Adrenal gland (tissue), 19 donors: ENCODE measurements at places on chromosomes 6 and 20. TPM values are rescaled to one million over a fixed set of nuclear protein-coding genes. Genes with fewer than 3 reads are reported as not detected.

GRCh38 chr6:21219241-21219640 is 374.3 kb upstream of the SOX4 start:
- no peak overlapping the region for H3K4me3 ChIP-seq
- H3K27me3 ChIP-seq, result no peaks in the 10 kb centered on the region
- no peaks in the 10 kb centered on the region for H3K36me3 ChIP-seq

DNA sequence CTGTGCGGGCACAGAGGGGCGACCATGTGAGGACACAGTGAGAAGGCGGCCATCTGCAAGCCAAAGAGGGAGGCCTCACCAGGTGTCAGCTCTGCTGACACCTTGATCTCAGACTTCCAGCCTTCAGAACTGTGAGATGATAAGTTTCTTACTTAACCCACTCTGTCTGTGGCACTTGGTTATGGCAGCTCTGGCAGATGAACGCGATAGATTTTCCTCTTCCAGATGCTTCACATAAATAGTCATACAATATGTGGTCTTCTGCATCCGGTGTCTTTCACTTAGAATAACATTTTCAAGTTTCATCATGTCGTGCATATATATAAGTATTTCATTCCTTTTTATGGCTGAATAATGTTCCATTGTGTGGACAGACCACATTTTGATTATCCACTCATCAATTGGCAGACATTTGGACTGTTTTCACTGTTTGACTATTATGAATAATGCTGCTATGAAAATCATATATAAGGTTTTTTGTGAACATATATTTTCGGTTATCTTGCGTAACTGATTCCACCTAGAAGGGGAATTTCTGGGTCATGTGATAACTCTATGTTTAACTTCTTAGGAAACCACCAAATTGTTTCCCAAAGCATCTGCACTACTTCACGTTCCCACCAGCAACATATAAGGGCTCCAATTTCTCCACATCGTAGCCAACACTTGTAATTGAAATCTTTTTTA is 30.2 kb downstream of the PRR18 start:
- H3K27me3 ChIP-seq, result no peaks in the 10 kb centered on the region
- no peak overlapping the region for H3K4me3 ChIP-seq
- no peaks in the 10 kb centered on the region for H3K36me3 ChIP-seq
- H3K27ac ChIP-seq, result no peak overlapping the region
- H3K4me1 ChIP-seq, result no peaks in the 10 kb centered on the region

GRCh38 chr6:25297039-25297441 is 17.9 kb downstream of the CARMIL1 start:
- DNase-seq, result no peak
- no peaks in the 10 kb centered on the region for H3K27me3 ChIP-seq
- no peaks in the 10 kb centered on the region for H3K4me1 ChIP-seq
- H3K36me3 ChIP-seq, result no peaks in the 10 kb centered on the region
- H3K27ac ChIP-seq, result peak overlapping the region; percentile 11

DNA sequence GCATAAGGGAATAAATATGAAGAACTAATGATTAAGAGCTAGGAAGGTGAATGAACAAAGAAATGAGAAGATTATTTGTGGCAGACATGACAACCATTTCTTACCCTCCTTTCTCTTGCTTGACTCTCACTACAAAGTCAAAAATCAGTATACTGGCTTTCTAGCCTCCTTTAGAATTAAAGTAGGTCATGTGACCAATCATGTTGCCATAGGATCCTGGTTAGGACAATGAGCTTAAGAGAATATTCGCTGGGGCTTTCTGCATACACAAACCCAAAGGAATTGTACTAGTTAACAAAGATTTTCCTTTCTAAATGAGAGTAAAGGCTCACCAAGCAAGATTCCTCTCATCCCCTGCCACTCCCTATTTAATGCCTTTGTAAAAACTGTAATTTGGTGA is 76.0 kb upstream of the ID4 start:
- H3K36me3 ChIP-seq, result no peaks in the 10 kb centered on the region
- H3K4me3 ChIP-seq, result no peak overlapping the region
- H3K27me3 ChIP-seq, result no peaks in the 10 kb centered on the region
- H3K4me1 ChIP-seq, result no peaks in the 10 kb centered on the region
- DNase-seq, result no peak

Gene MYB
- total RNA-seq, result 0.14 TPM

Gene SUMO4
- total RNA-seq, result 1.5 TPM

GRCh38 chr20:57346477-57346876 is 4.6 kb upstream of the RAE1 start:
- DNase-seq, result peak; percentile 94
- H3K4me3 ChIP-seq, result no peak overlapping the region
- H3K27me3 ChIP-seq, result no peaks in the 10 kb centered on the region
- H3K36me3 ChIP-seq, result no peaks in the 10 kb centered on the region
- H3K27ac ChIP-seq, result no peak overlapping the region

Gene SLC32A1
- total RNA-seq, result not detected

Gene CTCFL
- 0.27 TPM for total RNA-seq

DNA sequence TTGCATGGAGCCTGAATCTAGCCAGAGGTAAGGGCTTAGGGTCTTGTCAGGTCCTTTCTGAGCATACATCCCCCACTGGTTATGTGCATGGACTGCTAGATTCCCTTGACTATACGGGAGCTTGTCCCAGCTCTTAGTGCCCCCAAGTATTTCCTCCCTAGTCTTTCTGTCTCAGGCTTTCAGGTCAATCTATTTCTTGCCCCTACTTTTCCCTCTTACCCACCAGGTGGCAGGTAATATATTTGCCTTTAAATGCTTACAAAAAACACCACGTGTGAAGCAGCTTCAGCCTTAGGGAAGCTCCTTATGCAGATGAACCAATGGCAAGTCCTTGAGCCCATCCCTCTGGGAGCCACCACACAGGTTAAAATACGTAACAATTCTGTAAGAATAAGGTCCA is 454.2 kb downstream of the GRIK2 start:
- no peaks in the 10 kb centered on the region for H3K4me1 ChIP-seq
- H3K27ac ChIP-seq, result no peak overlapping the region
- no peaks in the 10 kb centered on the region for H3K27me3 ChIP-seq

Gene TULP1
- not detected for total RNA-seq

- H3K36me3 ChIP-seq, result no peaks in the 10 kb centered on the region
- DNase-seq, result peak; percentile 45
- H3K4me3 ChIP-seq, result no peak overlapping the region
- no peaks in the 10 kb centered on the region for H3K27me3 ChIP-seq
- no peak overlapping the region for H3K27ac ChIP-seq
Observed at GRCh38 chr6:43951756-43952675, 175.2 kb downstream of the MRPL14 start.

DNA sequence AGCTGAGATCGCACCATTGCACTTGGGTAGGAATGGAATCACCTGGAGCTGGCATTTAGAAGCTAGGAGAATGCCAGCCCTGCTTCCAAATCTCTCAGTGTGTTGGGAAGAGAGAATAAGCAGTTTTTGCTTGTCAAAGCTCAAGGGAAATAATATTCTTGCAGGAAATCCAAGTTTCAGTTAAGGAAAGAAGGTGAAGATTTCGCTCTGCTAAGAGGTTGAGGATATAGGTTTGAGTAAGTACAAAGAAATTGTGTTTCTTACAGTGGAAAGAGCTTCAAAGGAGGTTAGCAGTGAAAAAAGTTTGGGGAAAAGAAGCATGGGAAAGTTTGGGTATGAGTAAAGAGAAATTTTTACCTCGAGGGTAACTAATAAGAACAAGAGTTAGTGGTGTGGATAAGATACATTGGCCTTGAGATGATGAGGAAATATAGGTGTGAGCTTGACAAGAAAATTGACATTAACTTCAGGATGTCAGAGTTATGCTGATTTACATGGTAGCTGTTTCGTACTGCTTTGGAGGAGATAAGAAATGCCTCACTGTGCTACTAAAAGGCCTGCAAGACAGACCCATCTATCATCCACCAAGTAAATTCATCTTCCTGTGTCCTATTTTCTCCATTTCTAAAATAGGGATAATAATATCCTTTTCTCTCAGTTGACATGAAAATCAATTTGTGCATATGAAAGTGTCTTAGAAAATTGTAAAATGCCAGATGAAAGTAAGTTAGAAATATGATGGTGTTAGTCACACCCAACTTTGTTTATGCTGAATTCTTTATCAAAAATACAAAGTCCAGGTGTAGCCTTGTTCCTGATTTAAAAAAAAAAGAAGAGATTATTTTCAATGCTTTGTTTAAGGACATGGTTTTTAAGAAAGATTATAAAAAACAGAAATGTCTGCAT is 12.8 kb upstream of the HINT3 start:
- peaks cover 29% of the 10 kb centered on the region for H3K4me1 ChIP-seq
- no peak for DNase-seq
- no peak overlapping the region for H3K27ac ChIP-seq
- H3K36me3 ChIP-seq, result no peaks in the 10 kb centered on the region

Gene OPRM1
- total RNA-seq, result not detected

Gene DZANK1
- total RNA-seq, result 2.1 TPM

- H3K27me3 ChIP-seq, result no peaks in the 10 kb centered on the region
- DNase-seq, result no peak
- no peaks in the 10 kb centered on the region for H3K36me3 ChIP-seq
- peaks cover 14% of the 10 kb centered on the region for H3K4me1 ChIP-seq
- no peak overlapping the region for H3K4me3 ChIP-seq
Observed at GRCh38 chr6:42300701-42301100, 83.0 kb upstream of the MRPS10 start.

DNA sequence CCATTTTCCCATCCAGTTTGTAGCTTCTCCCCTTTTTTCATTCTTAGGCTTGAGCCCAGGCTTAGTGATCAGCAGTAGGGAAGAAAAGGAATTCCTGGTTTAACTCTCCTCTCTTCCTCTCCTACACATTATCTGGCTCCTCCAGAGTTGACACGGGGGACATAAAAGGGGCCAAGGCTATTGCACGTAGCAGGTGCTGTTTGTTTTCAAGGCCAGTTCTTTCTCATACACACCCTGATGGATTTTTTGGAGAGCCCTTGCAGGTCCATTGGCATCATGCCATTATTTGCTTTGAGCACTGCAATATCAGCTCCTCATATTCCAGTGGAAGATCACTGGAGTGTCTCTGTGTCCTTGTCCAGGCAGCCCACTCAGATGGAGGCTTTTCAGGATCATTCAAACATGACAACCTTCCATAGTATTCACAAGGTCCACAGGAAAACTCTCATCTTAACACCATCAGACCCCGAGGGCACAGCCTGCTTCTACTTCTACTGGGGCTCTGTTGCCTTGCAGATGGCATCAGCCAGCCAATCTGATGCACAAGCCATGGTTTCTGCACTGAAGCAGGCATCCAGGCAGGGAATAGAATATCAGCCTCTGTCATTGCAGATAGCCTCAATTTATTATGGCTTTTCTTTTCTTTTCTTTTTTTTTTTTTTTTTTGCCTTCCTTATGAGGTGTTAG is 18.8 kb downstream of the PLCB4 start:
- no peak for DNase-seq
- no peak overlapping the region for H3K4me3 ChIP-seq
- H3K27me3 ChIP-seq, result no peaks in the 10 kb centered on the region
- no peaks in the 10 kb centered on the region for H3K36me3 ChIP-seq
- no peak overlapping the region for H3K27ac ChIP-seq
- H3K4me1 ChIP-seq, result no peaks in the 10 kb centered on the region

GRCh38 chr6:13427801-13428582 is 59.4 kb downstream of the GFOD1 start:
- no peaks in the 10 kb centered on the region for H3K4me1 ChIP-seq
- no peak overlapping the region for H3K27ac ChIP-seq
- DNase-seq, result no peak
- no peaks in the 10 kb centered on the region for H3K36me3 ChIP-seq

Gene FLRT3
- 4.9 TPM for total RNA-seq

GRCh38 chr20:64024141-64024990 is 11.6 kb upstream of the C20orf204 start:
- no peak overlapping the region for H3K27ac ChIP-seq
- DNase-seq, result no peak
- H3K27me3 ChIP-seq, result no peaks in the 10 kb centered on the region
- H3K4me1 ChIP-seq, result no peaks in the 10 kb centered on the region
- H3K36me3 ChIP-seq, result no peaks in the 10 kb centered on the region
- no peak overlapping the region for H3K4me3 ChIP-seq

DNA sequence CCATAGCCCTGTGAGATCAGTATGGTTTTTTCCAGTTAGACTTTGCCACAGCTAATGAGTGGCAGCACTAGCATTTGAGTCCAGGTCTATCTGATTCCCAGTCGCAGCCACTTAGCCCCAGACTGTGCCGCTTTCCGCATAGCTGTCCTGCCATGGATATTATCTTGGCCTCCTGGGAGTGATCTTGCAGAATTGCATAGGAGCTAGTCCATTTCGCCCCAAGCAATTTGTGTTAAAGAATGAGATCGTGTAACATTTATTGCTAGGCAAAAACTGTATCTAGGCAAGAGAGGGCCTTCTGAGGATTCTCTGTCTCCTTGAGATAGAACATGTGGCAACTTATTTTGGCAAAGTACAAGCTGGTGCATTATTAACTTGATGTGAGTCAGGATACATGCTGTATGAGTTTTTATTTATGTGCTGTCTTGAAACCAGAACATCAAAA is 74.2 kb downstream of the EZR start:
- H3K4me3 ChIP-seq, result no peak overlapping the region
- no peaks in the 10 kb centered on the region for H3K36me3 ChIP-seq
- no peaks in the 10 kb centered on the region for H3K27me3 ChIP-seq
- H3K27ac ChIP-seq, result no peak overlapping the region
- no peaks in the 10 kb centered on the region for H3K4me1 ChIP-seq

- no peaks in the 10 kb centered on the region for H3K36me3 ChIP-seq
- H3K4me3 ChIP-seq, result no peak overlapping the region
- no peaks in the 10 kb centered on the region for H3K4me1 ChIP-seq
- peaks cover 25% of the 10 kb centered on the region for H3K27me3 ChIP-seq
- no peak overlapping the region for H3K27ac ChIP-seq
- no peak for DNase-seq
Observed at GRCh38 chr6:108142240-108142639, 23.6 kb upstream of the NR2E1 start.

Gene SLC4A11
- 9.1 TPM for total RNA-seq

Gene ERVFRD-1
- total RNA-seq, result 0.91 TPM

- no peaks in the 10 kb centered on the region for H3K36me3 ChIP-seq
- H3K4me1 ChIP-seq, result no peaks in the 10 kb centered on the region
- DNase-seq, result no peak
- H3K27me3 ChIP-seq, result no peaks in the 10 kb centered on the region
Observed at GRCh38 chr6:105900125-105900937, 185.8 kb upstream of the PRDM1 start.

DNA sequence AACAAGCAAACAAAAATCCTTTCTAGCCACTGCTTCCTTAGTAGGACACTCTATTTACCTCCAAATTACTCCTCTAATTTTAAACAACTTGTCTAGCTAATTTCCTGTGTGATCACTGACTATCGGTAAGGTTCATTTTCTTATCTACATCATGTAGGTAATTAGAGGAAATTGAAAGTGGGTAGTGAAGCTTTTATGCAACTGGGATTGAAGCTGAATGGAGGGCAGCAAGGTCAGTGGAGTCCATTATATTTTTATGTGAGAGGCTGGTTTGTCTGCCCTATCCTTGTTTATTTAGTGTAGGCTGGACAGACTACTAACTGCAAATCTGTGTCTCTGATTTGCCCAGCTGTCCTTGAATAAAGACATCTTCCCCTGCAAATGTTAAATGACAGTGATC is 88.5 kb upstream of the SIM1 start:
- no peaks in the 10 kb centered on the region for H3K36me3 ChIP-seq
- no peak overlapping the region for H3K27ac ChIP-seq
- H3K4me3 ChIP-seq, result no peak overlapping the region
